ENCODE measurements at places on chromosomes 6 and 20.

DNA sequence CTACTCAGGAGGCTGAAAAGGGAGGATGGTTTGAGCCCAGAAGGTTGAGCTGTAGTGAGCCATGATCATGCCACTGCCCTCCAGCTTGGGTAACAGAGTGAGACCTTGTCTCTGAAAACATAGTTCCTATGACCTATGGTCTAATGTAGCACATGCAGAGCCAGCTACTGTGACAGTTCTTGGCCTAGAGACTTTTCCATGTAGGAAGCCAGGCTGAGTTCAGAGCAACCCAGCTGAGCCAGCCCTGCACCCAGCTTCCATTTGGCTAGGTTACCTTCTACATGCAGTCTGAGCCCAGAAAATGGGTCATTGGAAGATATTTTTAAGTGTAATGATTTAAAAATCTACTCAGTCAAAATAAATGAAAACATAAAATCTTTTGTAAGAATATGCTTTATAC, 92.8 kb downstream of the FNDC1 start:
- DNase-seq = no peak

DNA sequence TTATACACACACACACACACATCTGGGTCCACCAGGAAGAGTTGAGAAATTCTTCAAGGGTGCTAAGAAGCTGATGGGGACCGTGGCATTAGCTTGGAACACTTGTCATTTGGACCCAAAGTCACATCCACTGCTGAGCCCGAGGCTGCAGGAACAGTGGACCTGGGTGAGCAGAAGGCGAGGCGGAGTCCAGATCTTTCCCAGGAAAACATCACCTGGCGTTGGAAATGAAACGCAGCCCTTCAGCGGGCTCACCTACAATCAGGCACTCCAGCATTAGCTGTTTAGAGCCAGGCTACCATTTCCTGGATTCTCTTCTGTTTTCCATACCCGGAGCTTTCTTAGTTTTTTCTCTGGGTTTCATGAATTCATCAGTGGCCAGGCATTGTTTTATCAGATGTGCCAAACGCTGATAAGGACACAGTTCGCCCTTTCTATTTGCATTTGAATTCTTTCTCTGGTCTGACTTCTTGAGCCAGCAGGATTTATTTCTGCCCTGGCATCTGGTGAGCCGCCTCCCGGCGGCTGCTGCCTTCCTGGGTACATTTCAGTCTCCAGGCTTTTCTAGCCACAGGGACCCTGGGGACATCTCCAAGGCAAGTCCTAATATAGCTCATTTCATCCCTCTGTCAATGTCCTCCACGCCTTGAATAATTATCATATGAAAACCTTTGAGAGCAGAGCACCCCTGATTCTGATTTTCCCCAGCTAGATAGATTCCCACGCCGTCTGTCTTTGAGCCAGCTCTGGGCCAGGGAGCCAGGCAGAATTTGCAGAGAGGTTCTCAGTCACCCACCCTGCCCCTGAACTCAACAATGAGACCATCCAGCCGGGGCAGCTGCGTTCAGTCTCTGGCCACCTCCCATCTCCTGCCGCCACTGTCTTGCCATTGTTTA, 170.9 kb downstream of the TTLL2 start:
- no peak for DNase-seq

- no peak for DNase-seq
Measured at GRCh38 chr6:166460473-166461437, 78.0 kb upstream of the MPC1 start.

DNA sequence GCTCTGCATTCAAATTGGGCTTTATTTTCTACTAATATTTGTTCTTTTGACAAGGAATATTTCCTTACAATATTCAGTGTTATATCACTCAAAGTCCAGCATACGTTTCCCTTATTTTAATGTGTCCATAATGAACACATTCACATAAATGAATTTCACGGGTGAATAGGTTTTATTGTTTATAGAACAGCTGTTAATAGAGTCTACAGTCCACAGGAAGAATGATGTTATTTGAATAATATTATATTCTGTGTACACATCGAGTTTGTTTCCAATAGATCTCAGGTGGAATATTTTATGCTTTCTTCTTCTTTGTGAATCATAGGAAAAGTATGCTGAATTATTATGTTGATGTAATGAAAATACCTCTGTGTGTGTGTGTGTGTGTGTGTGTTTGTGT, 582.4 kb downstream of the CDH26 start:
- no peak for DNase-seq

DNA sequence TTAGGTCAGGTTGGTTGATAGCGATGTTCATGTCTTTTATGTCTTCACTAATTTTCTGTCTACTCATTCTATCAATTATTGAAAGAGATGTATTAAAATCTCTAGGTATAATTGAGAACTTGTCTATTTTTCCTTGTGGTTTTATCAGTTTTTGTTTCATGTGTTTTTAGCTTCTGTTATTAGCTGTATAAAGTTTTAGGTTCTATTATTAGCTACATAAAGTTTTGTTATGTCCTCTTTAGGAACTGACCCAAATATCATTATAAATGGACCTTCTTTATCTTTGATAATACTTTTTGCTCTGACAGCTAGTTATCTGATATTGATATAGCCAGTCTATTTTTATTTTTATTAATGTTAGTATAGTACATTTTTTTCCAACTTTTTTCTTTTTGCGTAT, 92.4 kb upstream of the TMEM170B start:
- no peak for DNase-seq

DNA sequence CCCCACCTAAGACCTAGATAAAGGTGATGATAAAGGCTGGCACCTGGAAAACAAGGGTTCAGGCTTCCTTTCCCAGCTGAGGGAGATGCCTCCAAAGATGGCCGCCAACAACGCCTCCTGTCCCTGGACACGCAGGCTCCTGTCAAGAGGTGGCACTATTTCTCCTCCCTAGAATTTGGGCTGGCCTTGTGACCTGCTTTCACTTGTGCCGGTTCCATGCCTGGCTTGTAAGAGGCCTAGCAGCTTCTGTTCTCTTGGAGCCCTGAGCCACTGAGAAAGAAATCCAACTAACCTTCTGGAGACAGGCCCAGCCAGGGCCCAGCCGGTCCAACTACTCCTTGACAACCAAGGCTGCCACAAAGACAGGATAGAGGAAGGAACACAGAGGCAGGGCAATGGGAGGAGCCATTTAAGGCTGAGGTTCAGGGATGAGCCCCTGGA, 60.2 kb upstream of the RALY start:
- peak; percentile 23 for DNase-seq

- no peak for DNase-seq
Measured at GRCh38 chr6:20104696-20105095, 107.6 kb downstream of the MBOAT1 start.

DNA sequence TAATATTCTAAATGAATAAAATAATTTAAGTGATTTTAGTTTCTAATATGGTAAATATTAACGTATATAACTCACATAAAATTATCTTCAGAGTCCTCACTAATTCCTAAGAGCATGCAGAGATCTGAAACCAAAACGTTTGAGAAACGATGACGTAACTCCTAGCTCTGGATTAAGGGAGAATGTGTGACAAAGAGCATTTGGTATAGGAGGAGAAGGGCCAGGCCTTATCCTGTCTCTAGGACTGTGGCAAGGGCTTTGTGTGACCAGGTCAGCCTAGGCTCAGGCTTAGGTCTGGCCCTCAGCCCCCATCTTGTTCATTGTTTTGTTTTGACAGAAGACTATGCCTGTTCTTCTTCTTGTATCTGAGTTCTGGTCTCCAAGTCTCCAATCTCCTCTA, 19.2 kb upstream of the POLR1H start:
- no peak for DNase-seq

DNA sequence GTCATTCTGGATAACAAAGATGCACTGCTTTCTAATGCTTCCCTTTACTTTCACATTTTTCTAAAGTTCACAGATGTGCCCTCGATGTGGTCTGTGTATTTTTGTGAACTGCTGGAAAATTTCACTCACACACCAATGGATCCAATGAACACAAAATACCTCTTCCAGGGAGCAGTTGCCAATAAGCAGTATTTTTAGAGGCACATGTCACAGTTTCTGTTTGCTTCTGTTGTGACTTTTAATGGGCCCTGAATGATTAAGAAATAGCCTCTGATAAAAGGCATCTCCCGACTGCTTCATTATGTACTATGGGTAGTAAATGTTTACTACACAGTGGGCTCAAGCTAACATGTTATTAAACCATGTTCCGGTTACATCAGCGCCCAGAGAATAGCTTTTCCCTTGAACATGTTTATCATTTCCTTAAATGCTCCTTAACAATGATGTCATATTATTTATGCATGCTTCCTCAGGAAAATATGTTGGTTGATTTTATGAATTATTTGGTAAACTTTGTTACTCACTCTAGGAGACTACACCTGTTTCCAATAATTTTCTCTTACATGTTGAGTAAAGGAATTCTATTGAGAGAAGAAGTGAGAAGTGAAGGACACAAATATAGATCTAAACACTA, 188.0 kb downstream of the KCNQ5 start:
- peak; percentile 11 for DNase-seq

- no peak for DNase-seq
Measured at GRCh38 chr6:145187491-145188206, 547.7 kb downstream of the EPM2A start.

DNA sequence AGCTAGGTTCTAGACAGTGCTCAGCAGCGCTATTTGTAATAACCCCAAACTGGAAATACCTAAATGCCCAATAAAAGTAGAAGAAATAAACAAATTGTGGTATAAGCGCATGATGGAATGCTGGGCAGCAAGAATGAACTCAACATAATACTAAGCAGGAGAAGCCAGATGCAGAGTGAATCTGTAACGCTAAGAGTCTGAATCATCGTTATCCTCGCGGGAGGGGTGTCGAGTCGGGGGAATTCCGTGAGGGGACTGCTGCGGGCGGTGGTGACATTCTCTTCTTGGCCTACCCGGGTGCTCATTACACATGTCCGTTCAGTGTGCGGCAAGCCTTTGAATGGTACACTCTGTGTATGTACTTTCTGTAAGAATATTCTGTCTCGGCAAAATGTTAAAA, 83.7 kb downstream of the SULF2 start:
- no peak for DNase-seq

DNA sequence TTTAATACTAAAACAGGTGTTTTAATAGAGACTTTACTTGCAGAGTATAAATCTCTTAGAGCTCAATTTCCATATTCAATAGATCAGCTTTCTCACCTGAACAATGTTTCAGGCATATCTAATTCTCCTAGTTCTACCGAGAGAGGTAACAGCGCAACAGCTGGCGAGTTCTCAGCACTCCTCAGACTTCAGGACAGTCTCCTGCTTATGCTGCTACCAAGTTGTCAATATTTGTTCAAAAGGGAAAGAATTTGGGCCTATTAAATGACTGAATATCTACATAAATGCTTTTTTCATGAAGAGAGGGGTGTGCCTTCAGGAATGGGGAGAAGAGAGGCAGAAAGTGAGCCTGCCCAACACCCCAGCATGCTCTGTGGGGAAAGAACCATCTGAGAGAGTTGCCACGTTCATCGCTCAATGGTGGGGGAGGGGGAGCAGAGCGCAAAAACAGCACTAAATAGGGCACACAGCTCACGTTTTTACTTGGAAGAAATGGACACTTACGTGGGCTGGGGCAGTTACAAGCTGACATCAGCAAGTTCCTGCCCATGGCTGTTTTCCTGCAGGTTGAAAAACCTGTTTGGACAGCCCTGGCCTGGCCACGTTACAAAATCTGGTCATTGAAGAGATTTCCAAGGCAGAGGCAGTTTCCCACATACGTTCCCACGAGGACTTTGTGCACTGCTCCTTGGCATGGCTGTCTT, 38.0 kb downstream of the EZR start:
- no peak for DNase-seq

DNA sequence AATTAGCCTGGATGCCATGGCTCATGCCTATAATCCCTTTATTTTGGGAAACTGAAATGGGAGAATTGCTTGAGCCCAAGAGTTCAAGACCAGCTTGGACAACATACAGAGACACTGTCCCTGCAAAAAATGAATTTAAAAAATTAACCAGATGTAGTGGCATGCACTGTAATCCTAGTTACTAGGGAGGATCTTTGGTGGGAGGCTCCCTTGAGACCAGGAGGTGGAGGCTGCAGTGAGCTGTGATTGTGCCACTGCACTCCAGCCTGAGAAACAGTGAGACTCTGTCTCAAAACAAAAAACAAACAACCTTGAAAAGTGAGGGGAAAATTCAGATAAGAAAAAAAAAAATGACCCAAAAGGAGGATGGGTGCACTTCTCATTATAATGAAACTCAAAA, 23.4 kb downstream of the CAP2 start:
- DNase-seq = no peak

DNA sequence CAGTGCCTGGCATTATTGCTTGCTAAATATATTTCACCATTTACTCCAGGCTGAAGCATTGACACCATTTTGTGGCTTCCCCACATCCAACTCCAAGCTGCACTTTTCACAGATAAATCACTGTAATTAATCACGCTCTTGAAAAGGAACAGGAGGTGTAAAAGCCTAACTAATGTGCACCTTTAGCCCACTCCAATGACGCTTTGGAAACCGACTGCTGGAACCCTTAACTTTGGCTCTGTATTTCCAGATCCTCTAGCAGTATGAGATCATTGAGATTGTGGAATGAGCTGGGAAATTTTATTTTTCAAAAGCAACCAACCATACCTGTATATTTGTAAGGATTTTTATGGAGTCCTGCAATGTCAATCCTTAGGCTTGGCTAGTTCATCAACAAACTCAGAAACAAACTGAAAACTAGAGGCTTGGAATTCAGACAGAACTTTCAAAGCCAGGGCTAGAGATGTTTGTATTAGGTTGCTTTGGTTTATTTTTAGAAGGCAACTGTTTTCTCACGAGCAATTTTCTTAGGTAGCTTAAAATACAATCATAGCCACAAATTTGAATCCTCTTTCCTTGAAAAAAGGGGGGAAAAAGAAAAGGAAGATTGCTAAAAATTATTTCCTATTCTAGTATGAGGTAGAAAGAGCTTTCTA, 52.8 kb upstream of the UTRN start:
- DNase-seq = no peak

DNA sequence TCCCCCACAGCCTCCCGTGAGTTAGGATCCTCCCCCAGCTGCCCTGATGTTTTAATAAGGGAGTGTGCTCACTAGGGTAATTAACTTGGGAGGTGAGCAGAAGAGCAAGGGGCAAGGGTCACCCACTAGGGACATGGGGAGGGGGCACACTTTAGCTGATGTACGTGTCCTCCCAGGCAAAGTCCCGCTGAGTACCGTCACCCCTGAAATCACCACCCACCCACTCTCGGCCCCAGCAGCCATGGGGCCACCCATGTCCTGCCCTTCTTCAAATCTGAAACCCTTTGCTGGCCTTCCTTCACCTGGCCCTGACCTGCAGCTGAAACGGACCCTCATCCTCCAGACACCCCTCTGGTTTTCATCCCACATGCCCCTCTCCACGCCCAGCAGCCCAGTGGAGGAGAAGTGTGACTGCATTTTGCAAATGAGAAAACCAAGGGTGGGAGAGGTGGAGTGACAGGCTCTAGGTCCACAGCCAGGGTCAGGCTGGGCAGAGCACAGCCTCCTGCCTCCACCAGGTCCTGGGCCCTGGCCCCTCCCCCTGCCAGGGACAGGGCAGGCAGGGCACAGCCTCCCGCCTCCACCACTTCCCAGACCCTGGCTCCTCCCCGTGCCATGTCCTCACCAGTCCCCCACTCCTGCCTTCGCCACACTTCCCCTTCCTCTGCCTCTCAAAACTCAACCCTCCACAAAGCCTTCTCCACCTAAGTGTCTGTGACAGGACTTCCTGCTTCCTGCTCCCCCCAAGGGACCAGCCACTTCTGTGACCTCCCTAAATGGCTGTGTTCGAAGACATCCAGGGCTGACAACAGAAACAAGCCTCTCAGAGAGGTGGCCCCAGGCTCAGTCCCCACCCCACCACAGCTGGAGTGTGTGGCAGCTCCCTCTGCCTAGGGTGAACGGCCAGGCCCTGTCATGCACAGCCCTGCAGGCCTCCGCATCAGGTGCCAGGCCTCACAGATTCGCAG, 15.1 kb downstream of the ACSS1 start:
- DNase-seq = no peak

- peak; percentile 45 for DNase-seq
Measured at GRCh38 chr6:144582939-144583613, 297.9 kb downstream of the UTRN start.

Data from hindlimb muscle (tissue), 1 donor.